ENCODE measurements at places on chromosomes 16 and 17.

GRCh38 chr17:4584101-4584916 is at the start of gene SMTNL2:
Gene SMTNL2, plus strand, starts transcription at chr17:4584529. Its CDS starts 77 bp downstream, at chr17:4584606.
- no peak for DNase-seq

DNA sequence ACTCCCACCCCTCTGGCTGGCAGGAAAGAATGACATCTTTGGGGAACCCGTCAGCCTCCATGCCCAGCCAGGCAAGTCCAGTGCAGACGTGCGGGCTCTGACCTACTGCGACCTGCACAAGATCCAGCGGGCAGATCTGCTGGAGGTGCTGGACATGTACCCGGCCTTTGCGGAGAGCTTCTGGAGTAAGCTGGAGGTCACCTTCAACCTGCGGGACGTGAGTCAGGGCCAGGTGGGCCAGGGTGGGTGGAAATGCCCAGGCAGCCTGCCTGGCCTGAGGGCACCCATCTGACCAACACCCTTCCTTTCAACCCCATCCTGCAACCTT is 8.1 kb upstream of the DCAF7 start:
- no peak for DNase-seq

DNA sequence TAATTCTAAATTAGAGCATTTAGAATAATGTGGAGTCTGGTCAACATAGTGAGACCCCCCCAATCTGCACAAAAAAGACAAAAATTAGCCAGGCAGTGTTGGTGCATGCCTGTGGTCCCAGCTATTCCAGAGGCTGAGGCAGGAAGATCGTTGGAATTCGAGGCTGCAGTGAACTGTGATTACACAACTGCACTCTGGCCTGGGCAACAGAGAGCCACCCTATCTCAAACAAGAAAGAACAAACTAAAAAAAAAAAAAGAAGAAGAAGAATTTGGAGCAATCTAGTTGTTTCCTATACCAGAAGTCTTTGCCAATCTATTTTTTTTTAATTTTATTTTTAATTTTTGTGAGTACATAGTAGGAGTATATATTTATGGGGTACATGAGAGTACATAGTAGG is 6.0 kb downstream of the CETP start:
- DNase-seq: no peak

- DNase-seq: no peak
Measured at GRCh38 chr17:13492737-13493122, 109.0 kb downstream of the HS3ST3A1 start.

GRCh38 chr16:83366228-83366627 is 441.6 kb upstream of the HSBP1 start:
- peak; percentile 2 for DNase-seq

GRCh38 chr17:32341857-32342602 is at the start of gene C17orf75:
Gene C17orf75, minus strand, starts transcription at chr17:32342173. Its CDS starts 34 bp downstream, at chr17:32342139.
- DNase-seq: peak; percentile 68

DNA sequence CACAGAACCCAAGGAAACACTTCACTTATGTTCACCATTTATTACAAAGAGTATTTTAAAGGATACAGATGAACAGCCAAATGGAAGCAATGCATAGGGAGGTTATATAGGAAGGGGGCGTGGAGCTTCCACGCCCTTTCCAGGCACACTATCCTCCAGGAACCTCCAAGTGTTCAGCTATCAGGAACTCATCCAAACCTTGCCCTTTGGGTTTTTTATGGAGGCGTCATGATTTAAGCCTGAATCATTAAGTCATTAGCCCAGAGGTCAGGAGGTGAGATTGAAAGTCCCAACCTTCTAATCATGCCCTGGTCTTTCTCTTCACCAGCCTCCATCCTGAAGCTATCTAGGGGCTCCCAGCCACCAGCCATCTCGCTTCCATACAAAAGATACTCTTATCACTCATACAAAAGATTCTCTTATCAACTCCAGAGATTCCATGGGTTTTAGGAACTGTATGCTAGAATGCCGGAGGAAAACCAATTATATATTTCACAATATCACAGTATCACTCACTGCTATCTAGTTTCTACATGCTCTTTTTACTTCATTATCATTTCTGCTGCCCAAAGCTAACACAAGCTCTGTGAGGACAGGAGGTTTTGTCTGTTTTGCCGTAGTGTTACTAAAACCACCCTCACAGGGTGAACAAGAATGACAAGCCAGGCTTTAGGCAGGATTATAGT is 213.4 kb downstream of the SLC39A11 start:
- no peak for DNase-seq

DNA sequence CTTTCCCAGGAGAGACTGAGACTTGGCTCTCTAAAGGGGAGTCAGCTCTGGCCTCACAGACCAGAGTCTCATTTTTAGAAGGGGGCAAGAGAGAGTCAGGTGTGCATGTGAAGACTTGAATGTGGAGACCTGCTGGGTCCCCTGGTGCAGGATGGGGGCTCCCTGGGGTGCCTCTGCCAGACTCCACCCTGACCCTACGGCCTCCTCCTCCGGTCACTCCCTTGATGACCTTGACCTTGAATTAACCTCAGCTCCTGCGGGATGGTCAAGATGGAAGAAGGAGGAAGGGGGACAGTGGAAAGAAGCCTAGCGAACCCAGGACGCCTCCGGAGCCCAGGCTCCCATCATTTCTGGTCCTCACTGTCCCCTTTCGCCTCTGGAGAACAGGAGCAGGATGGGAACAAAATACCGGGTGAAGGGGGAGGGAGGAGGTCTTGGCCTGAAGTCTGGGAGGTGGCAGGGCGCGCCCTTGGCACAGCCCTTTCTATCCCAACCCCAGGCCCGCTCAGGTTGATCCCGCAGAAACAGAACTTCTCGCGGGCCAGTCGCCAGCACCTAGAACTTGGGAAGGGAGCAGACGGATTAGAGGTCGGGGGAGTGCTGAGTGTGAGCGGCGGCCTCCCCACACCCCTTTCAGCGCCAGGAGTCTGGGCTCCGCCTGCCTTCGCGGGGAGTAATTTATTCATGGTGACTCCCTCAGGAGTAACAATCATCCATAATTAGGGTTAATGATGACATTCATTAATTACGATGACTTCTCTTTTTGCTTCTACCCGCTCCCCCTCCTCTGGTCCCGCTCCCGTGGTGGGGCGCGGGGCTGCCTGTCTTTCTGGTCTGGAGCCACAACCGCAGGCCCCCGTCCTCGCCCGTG is 1.6 kb downstream of the STAC2 start:
- no peak for DNase-seq

DNA sequence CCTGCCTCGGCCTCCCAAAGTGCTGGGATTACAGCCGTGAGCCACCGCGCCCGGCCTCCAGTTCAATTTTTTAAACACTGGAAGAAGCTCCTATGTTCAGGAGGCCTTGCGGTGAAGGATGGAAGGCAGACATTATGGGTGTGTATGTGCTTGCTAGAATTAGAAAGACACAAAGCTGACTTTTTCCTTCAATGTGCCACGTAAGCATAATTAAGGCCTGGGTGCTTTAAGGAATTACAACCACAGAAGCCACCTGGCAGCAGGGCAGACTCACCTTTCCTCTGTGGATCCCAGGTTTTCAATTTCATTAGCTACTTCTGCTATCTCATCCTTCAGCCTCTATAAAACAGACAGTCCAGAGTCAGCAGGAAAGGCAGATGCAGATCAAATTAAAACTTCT is 74.2 kb downstream of the CYTH1 start:
- DNase-seq: no peak

- DNase-seq: no peak
Measured at GRCh38 chr16:4703906-4704305, 10.5 kb downstream of the NUDT16L1 start.

DNA sequence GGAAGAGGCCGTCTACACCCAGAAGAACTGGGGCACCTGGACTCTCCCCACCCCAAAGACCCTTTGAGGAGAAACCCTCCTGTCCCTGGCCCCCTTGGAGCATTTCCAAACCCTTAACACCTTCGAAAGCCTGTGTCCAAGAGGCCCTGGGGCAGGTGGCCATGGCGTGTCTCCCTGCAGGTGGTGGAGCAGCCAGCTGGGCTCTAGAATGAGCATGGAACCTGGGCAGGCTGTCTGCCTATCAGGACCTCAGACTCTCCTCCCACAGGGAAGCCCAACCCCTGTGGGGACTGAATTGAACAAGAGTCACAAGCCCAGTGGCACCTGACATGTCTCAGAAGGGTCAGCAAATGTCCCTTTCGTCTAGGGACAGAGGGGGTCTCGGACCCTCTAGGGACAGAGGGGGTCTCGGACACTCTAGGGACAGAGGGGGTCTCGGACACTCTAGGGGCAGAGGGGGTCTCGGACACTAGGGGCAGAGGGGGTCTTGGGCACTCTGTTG is 8.4 kb downstream of the CBX4 start:
- DNase-seq: no peak

- DNase-seq: no peak
Measured at GRCh38 chr17:82838386-82839063, 1.3 kb downstream of the ZNF750 start.

GRCh38 chr17:56831369-56832095 is 2.2 kb downstream of the C17orf67 start:
- DNase-seq: no peak

GRCh38 chr16:47309581-47310312 is 151.1 kb downstream of the ITFG1 start:
- no peak for DNase-seq

- no peak for DNase-seq
Measured at GRCh38 chr16:10641953-10642949, 52.5 kb downstream of the TEKT5 start.

GRCh38 chr17:36992701-36993100 is 43.9 kb downstream of the AATF start:
- no peak for DNase-seq

DNA sequence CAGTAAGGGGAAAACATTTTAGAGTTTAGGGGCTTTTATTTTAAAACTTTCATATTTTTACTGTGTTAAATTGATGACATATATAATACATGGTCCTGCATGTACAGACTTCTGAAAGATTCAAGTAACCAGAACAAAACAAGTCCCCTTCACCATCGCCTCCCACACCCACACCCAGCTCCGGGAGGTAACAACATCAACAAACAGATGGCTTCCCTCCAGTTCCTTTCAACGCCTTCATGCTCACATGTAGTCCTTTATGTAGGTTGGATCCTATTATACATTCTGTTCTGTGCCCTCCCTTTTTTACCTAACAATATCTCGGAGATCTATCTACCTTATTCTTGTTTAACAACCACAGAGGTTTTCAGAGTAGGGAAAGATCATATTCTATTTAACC is 30.5 kb downstream of the GINS3 start:
- no peak for DNase-seq
